Hippocampal formation (tissue), 2 donors: ENCODE measurements at places on chromosomes 11 and 22.

DNA sequence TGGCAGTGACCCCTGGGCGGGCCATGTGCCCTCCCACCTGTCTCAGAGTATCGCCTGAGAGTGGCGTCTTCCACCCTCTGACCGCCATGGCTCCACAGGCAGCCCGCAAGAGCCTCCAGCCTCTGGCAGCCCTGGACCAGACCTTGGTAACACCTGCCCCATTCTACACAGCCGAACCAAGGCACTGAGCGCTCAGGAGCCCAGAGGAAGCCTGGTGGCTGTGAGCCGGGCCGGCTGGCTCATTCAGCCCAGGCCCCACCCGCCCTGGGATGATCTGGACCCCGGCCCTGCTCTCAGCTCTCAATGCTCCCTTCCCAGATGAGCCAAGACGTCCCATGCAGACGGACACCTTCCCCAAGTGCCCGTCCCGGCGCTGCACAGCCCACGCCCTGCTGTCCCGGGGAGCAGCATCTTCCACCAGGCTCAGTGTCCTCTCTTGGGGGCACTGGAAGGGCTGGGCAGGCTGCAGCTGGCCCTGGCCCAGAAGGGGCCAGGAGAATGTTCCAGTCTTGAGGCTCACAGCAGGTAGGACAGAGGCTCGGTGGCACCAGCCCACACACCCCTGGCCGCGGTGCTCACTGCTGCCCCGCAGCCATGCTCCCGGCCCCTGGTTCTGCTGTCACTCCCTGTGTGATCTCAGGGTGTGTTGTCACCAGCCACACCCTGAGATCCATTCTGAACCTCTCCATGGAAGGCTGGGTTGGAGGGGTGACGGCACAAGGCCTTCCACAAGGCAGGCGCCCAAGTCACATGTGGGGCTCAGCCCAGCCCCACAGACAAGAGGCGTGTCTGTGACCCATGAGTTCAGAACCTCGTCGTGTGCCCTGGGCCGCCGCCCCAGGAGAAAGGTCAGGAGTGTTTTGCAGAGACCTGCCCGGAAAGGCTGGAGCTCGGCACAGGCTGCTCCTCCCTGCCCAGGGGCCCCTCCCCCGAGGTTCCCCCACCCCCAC, 24.2 kb upstream of the PPARA start:
- no peak for DNase-seq

GRCh38 chr11:121068787-121069186, 32.3 kb upstream of the TECTA start:
- DNase-seq, result no peak

- no peak for DNase-seq
Measured at GRCh38 chr11:86741839-86742805, 58.2 kb upstream of the PRSS23 start.

DNA sequence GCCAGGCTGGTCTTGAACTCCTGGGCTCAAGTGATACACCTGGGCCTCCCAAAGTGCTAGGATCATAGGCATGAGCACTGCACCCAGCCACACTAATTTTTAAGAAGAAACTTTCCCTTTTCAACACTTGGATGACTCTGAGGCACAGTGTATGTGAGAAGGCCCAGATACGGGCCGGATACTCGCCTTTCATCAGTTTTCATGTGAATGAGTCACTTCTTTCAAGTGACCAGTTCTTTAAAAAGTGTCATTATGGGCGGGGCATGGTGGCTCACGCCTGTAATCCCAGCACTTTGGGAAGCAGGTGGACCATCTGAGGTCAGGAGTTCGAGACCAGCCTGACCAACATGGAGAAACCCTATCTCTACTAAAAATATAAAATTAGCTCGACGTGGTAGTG, 120.8 kb downstream of the CTTN start:
- no peak for DNase-seq

DNA sequence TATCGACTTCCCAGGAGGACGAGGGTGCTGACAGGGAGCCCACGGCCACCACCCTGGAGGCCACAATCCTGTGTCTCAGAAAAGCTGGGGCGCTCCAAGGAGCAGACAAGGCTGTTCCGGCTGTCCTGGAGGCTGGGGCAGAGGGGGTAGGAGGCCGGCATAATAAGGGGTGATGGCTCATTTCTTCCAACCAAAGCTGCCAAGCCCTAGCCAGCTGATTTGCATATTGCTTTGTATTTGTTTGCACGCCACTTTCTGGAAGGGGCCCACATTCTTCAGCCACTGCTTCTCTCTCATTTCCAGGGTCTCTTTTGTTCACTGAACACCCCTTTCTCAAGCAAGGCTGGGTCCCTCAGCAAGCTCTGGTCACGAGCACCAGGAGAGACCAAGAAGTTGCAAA, 4.7 kb downstream of the PDE2A start:
- DNase-seq, result no peak

- no peak for DNase-seq
Measured at GRCh38 chr22:30421695-30422480, 3.7 kb upstream of the MTFP1 start.

DNA sequence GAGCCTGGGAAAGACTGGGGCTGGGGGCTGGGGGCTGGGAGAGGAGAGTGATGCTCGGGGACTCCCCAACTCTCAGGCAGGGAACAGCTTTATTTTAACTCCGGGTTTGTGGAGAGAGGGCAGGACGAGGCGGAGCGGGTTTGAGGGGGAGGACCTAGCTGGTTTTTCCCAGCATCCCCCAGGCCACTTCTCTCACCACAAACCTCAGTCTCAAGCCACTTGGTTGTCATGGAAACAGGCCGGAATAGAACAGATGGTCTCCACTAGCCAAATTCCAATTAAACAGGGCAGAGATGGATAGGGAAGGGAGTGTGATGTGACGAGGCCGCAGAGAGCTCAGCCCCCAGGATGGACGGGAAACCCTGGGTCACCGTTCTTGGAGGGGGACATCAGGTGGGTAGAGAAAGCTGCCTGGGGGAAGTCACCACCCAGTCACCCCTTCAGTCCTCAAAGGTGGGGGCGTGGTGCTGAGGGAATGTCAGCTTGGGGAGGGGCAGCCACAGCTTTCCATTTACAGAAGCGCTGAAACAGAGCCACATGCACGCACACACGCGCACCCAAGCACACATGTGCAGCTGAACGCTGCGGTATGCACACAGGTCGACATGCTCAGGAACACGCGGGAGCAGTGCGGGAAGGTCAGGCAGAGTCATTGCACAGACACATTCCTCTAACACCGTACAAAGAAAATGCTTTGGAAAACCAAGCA, 19.2 kb downstream of the NECTIN1 start:
- DNase-seq, result peak; percentile 56

GRCh38 chr22:36806835-36807234, 10.0 kb downstream of the PVALB start:
- no peak for DNase-seq

DNA sequence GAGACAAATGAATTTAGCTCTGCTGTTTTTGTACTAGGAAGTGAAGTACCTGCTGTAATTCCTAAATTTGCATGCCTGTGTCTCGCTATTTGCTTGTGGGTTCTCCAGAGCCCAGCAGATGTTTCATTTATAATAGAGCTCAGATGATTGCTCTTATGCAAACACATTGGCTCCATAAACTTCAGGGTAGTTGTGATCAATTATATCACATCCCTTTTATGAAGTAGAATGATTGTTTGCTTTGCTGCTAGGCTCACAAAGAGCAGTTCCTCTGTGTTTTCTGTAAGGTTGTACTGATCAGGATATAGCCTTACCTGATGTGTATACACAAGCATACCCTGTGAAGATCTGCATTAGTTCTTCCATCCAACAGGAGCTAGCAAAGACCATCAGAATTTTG, 64.1 kb downstream of the C11orf87 start:
- DNase-seq, result no peak

DNA sequence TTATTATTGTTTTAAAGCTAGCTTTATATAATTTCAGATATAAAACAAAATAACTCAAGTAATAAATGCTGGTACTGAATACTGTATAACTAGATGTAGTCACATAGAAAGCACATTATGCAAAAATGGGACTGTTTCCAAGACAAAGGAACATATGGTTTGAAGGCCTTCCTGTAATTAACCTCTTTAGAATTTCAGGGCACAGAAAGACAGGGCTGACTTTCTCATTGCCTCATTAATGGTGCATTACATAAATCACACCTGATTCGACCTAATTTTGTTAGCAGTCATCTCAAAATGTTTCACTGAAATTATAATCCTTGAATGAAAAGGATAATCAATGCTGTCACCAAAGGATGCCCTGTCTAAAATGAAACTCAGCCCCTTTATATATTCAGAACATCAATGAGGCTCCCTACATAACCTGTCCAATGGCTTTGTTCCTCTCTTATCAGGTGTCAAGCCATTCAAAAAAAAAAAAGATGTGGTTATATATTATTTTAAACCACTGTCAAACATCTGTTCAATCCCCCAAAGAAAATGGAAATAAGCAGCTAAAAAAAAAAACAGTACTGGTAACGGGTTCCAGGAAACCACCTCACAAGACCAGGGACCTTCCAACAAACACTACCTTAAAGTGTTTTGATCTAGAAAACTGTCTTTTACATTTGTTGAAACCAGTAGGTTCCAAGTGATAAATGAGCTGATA, 77.4 kb downstream of the FAM168A start:
- DNase-seq, result no peak

- no peak for DNase-seq
Measured at GRCh38 chr22:17131686-17132085, 10.5 kb upstream of the TMEM121B start.

DNA sequence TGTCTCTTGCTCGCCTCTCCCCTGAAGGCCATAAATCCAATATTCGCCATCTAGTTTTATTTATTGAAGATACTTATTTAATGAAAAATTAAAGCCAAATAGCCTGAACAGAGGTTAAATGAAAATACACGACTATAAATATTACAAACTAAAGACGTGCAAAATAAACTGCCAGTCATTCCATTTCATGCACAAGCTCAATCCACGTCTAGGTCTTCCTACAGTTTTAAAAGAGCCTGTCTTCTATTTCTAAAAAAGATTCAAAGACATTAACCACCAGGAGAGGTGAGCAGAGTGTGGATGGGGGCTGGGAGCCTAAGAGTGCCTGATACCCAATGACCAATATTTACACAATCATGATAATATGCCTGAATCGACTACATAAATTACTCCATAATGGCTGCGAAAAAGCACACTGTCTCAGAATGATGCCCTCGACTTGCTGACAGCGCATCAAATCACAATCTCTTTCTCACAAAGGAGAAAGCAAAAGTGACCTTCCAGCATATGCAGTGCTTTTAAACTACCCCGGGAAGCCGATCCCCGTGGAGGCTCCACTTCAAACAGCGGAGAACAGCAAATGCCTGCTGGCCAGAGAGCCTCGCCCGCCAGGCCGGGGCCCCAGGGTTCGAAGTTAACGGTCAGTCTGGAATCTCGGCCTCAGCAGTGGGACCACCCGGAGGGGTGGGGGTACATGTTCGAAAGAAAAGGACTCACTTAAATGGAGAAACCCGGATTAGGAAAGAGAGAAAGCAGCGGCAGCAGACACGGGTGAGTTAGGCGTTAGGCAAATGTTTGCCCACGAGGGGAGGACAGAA, 1.7 kb downstream of the FCHSD2 start:
- DNase-seq, result no peak

GRCh38 chr11:117706322-117706814, 90.6 kb downstream of the DSCAML1 start:
- DNase-seq, result no peak

DNA sequence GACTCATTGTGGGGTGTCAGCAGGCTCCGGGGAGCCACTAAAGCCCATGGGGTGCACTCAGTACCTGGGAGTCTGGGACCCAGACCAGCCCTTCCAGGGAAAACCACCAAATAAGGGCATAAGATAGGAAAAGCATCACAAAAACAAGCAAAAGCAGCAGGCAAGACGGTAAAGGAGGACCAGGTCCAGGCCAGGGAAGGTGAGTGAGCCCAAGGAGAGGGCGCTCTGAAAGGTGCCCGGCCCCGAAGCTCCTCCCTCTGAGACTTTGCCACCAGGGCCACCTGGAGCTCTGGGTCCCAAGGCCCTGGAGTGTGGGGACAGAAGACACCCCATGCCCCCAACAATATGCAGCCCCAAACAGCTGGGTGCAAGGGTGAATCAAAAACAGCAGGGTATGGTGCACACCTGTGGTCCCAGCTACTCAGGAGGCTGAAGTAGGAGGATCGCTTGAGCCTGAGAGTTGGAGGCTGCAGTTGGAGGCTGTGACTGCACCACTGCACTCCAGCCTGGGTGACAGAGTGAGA, 5.2 kb upstream of the IL17REL start:
- DNase-seq, result no peak

DNA sequence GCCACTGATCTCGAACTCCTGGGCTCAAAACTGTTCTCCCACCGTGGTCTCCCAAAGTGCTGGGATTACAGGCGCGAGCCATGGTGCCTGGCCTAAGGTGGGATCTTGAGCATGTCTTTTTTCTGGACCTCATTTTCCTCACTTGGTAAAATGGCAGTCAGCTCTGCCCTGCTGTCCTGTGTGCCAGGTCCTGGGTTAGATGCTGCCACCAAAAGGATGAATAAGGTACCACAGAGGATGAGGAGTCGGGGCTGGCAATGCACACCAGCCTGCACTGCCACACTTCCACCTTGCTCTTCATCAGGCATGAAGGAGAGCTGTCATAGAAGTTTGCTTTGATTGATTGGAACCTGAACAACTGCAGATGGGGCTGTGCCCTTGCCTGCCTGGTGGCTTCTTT, 32.3 kb downstream of the ACO2 start:
- DNase-seq, result peak; percentile 26

DNA sequence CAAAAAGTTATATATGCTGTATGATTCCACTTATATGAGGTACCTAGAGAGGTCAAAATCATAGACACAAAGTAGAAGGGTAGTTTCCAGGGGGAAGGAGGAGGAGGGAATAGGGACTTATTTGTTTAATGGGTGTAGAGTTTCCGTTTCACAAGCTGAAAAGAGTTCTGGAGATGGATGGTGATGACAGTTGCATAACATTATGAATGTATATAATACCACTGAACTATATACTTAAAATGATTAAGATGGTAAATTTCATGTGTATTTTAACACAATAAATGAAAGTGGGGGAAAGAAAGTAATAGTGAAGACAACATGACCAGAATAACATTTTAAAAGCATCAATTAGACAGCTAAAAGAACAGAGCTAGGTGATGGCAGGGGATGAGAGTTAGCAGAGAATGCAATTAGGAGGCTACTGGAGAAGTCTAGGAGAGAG, 51.2 kb downstream of the MRTFA start:
- no peak for DNase-seq

GRCh38 chr11:1156506-1157340, 1.0 kb upstream of the MUC5AC start:
- no peak for DNase-seq

DNA sequence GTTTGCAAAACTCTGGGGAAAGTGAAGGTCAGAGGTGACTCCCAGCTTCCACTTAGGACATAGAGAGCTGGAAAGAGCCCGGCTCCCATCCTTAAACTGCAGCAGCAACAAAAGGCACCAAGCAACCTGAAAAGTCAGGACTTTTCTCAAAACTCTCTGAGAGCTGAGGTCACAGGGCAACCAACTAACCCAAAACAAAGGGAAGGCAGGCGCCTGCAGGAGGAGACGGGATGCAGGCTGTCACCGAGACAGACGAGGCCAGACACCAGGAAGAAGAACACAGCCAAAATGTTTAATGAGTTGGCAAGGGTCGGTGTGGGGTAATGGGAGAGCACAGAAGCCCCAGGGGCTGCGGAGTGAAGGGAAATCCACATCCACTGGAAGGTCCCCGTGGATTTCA, 19.9 kb downstream of the ASCL2 start:
- DNase-seq, result no peak

- no peak for DNase-seq
Measured at GRCh38 chr22:45897736-45898135, 79.2 kb downstream of the WNT7B start.
